ENCODE measurements at places on chromosomes 16 and 17.

DNA sequence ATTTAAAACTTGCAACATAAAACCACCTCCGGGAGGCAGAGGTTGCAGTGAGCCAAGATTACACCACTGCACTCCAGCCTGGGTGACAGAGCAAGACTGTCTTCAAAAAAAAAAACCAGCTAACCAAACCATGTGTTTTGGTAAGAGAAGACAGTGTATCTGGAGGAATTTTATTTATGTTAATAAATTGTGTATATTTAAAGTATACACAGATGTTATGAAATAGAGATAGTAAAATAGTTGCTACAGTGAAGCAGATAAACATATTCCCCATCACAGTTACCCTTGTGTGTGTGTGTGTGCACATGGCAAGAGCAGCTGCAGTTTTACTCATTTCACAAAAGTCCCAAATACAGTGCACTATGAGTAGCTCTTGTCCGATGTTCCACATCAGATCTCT is 54.8 kb upstream of the CRISPLD2 start:
- DNase-seq: no peak

DNA sequence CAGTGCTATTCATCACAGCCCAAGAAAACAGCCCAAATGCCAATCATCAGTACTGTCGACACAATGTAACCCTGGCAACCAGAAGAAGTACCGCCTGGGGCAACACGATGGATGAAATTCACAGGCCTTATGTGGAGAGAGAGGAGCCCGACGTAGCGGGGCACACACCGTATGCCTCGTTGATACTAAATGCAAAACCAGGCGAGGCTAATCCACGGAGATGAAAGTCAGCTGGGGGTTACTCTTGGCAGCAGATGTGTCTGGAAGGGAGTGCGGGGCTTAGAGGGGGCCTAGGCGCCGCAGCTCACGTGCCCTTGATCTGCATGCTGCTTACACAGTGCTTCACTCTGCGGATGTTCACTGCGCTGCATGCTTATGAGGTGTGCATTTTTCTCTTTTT is 29.8 kb downstream of the ITGAE start:
- DNase-seq: no peak

DNA sequence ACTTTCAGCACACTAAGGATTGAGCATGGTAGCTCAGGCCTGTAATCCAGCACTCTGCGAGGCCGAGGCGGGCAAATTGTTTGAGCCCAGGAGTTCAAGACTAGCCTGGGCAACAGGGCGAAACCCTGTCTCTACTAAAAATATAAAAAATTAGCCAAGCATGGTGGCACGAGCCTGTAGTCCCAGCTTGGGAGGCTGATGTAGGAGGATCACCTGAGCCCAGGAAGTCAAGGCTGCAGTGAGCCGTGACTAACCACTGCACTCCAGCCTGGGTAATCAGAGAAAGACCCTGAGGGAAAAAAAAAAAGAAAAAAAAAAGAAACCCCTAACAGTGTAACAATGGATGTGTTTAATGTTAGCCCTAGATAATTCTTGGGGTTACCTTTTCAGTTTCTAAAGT is 24.0 kb downstream of the PARN start:
- DNase-seq: no peak

GRCh38 chr16:47492428-47493377 is 31.6 kb downstream of the PHKB start:
- DNase-seq: no peak

- no peak for DNase-seq
Observed at GRCh38 chr16:72860726-72861562, 187.0 kb downstream of the ZFHX3 start.

DNA sequence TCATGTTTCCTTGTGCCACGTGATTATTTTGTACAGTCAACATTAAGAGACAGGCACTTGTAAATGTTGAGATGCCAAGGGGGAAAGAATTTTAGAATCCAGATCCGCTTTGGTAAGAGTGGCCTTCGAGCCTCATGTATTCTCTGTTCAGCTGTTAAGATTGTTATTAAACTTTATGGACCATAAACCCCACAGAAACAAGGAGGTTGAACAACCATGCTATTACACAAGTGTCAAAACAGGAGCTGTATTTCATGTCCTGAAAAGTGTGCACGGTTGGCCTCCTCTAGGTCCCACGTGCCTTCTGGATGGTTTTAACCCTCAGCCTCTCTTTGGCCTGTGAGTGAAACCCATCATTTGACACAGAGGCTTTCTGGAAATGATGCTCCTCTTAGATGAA is 691.3 kb downstream of the MAF start:
- DNase-seq: no peak

- no peak for DNase-seq
Observed at GRCh38 chr16:17108596-17108995, 362.2 kb downstream of the XYLT1 start.

Measured in activated CD4-positive, alpha-beta T cell treated with anti-CD3 and anti-CD28 coated beads, Interleukin-2, amount 50 U/mL, for 24 hours (primary cell).